GM12864 (cell line): ENCODE measurements at places on chromosomes 5 and 9.
A peak's percentile ranks its signal among the peaks of the same experiment; 100 is the strongest.

- DNase-seq: no peak
These were observed 395.4 kb downstream of the DTWD2 start for GRCh38 chr5:118593003-118593328.

DNA sequence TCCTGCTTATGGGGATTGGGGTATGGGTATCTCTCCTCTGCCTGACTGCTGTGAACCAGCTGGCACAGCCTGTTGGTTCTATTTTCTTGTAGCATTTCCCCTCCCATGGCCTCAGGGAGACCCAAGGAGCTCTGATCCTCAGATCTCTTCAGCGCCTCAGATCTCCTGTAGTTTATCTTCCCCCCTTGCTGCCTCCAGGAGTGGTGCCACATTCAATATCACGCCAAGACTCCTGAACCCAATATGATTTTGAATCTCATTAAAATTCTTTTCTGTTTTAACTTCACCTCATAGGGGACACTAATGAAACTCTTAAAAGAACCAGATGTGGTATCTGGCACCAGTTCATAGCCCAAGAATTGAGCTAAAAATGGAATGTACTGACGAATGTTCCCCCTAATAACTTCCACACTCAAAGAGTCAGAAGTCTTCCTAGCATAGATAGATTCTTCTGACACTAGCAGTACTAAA, 59.6 kb upstream of the LIFR start:
- DNase-seq: no peak

GRCh38 chr5:76082772-76083554, at the start of gene SV2C:
SV2C (plus strand) TSS chr5:76083383; CDS start chr5:76131751, 48,368 bp downstream.
- no peak for DNase-seq

GRCh38 chr9:242461-243080, 27.9 kb downstream of the DOCK8 start:
- no peak for DNase-seq

GRCh38 chr5:126182971-126183695, 240.1 kb upstream of the GRAMD2B start:
- no peak for DNase-seq

- no peak for DNase-seq
These were observed 268.6 kb upstream of the PTGER4 start for GRCh38 chr5:40410964-40411635.

GRCh38 chr9:97705354-97705950, 8.3 kb upstream of the XPA start:
- DNase-seq: no peak

DNA sequence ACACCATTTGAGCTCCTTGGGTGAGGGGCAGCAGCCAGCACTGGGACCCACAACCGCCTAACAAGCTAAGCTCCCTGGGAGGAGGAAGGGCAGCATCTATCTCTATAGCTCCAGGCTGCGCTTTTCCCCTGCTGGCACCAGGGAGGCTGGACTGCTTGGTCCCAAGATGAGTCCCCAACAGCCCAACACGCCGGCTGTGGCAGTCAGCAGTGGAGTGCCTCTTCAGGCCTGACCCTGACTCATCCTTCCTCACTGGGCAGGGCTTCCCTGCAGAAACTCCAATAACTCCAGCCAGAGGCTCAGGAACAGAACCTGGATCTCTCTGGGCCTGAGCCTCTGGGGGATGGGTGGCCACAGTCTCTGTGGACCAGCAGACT, 113.7 kb upstream of the ADAMTS16 start:
- DNase-seq: no peak

GRCh38 chr5:92181656-92182055, 798.5 kb upstream of the ARRDC3 start:
- DNase-seq: no peak

- DNase-seq: no peak
These were observed 269.1 kb downstream of the FANCC start for GRCh38 chr9:95048225-95049087.

GRCh38 chr5:52392321-52392720, 395.4 kb upstream of the ITGA1 start:
- DNase-seq: no peak

DNA sequence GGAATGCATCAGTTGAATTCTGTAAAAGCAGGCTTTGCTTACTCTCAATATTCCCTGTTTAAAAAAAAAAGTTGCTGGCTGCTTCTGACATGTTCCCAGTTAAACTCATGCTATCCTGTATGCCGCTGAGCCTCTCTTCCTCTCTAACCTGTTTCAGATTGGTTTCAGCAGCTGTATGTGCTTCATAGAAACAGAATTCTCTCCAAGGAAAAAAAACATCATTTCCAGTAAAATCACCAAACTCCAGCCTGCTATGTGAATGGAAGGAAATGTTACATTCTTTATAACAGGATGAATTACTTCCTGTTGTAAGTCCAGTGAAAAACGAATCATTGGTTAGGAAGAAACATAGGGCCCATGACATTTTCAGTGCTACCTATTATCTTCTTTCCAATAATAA, 25.7 kb upstream of the KCNV2 start:
- no peak for DNase-seq

DNA sequence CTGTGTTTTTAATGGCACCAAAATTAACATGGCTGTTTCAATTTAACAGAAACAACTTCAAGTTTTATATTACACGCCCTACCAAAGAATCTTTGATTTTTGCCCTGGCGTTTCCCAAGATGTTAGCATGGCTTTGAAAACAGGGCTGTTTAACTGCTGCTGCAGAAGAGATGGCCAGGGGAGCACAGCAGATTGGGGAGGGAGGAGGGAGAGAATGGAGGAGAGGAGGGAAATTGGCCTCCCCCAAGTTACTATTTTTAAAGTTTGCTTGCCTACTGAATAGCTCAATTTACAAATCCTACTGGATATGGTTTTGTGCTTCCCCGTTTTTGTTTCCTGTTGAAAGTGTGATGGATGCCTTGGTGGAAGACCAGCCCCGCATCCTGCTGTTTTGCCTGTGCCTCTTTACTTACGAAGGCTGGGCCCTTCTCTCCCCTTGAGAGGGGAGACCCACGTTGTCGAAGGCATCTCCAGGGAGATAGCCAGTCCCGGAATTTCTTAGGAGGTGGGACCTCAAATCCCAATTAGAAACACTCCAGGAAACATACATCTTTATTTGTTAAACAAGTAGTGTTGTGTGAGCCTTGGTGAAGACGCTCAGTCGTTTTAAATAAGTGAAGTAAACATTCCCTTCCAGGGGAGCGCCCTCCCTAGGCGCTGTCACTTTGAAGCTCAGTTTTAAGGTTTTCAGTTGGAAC, 98.6 kb downstream of the AOPEP start:
- no peak for DNase-seq

DNA sequence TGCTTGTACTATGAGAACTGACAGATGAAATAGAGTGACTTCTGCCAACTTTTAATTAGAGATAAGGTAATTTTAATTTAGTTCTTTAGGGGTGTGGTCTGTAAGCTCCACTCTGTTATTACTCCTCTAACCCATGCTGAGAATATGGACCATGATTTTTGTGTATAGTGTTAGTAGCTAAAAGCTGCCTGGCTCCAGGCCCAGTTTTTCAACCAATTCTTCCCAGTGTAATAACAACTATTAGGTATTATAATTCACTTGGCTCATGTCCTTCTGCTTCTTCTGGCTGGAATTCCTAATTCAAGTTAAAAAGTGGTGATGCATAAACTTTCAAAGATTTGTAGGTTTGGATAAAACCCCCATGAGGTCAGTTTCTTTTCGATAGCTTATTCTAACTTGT, 216.3 kb downstream of the ISL1 start:
- no peak for DNase-seq

DNA sequence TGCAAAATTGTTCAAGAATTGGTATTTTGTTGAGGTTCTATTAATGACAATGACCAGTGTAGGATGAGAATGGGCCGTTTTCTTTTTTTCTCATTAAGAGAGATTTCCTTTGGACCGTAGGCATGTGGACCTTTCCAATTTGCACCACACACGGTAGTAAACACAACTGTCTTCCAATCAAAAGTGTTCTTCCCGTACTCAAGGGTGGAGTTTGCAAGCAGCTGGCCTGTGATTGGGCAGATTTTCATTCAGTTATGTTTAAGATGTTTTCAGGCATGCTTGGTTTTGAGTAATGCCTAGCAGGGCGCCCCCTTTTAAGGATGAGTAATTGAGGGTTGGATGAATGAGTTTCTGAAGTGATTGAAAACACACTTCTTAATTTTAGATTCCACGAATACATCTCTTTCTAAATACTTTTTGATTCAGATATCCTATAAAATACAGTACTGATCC, 2.5 kb downstream of the KDM3B start:
- peak; percentile 60 for DNase-seq

DNA sequence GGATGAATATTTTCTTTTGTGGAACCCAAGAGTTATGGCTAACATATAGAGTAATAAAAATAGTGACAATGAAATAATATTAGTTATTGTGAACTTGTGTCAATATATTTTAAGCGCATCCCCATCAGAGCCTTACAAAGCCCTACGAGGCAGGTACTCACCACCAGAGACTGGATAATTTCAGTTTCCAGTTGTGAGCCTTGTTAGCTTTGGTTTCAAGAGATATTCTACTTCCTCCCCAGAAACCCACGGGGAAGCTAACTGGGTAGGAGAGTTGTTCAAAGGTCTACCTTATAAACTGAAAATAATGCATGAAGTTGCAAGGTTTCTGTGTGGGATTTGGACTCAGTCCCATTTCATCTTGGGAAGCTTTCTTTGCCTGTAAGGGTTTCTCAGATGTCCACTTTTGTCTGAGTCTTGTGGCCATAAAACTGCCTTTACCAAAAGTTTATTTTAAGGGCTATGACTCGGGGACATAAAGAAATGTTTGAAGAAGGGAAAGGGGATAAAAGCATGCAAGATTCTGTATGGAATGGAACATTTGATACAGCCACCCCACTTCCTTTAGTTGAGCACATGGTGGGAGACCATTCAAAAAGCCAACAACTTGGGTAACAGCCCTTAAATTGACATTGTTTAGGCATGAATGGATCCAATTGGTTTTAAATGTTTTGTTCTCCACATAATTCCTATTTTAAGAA, 57.4 kb upstream of the ANKRD55 start:
- DNase-seq: no peak
